NCI-H146 (cell line): ENCODE measurements at places on chromosomes 11 and 22.

GRCh38 chr11:96001037-96001436 is 77.1 kb upstream of the MTMR2 start:
- no peak for DNase-seq

DNA sequence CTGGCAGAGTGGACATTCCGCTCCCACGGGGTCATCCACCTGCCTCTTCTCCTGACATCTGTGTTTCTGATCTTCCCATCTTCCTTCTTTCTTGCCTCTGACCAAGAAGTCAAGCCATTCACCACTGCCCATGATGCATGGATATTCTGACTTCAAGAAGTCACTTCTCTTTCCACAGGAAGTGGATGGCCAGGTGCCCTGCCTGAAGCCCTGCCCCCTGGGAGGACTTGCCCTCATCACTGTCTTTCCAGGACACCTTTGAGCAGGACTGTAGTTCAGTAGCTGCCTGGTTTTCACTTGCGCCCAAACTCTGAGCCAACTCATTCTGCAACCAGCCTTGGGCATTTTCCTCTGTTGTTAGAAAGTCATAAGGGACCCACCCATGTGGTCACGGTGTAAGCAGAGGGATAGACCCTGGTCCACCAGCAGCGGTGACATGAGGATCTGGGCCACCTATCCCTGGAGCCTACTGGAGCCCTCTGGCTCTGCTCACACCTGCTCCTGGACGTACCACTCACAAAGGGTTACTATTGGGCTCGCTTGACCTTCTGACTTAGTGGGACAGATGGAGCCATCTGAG is 6.9 kb downstream of the CYTH4 start:
- no peak for DNase-seq

GRCh38 chr11:106379265-106379664 is 301.8 kb downstream of the AASDHPPT start:
- no peak for DNase-seq

DNA sequence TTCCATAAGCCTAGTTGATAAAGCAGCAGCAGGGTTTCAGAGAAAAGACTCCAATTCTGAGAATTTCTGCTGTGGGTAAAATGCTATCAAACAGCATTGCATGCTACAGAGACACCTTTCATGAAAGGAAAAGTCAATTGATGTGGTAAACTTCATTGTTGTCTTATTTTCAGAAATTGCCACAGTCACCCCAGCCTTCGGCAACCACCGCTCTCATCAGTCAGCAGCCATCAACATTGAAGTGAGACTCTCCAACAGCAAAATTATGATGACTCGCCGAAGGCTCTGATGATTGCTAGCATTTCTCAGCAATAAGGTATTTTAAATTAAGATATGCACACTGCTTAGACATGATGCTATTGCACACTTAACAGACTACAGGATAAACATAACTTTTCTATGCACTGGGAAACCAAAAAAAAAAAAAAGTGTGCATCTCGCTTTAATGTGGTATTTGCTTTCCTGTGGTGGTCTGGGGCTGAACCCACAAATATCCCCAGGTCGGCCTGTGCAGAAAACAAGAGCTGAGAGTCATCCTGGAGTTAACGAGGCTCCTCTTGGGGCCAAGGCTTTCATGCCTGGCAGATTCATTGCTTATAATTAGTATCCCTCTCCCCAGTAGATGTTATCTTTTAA is 192.1 kb downstream of the CTTN start:
- DNase-seq: no peak

GRCh38 chr11:35183326-35183925 is 44.5 kb downstream of the CD44 start:
- DNase-seq: no peak

- peak; percentile 94 for DNase-seq
Observed at GRCh38 chr11:134068829-134069425, at the start of gene JAM3. Gene JAM3, plus strand, starts transcription at chr11:134069072. Its CDS starts 12 bp downstream, at chr11:134069084.

DNA sequence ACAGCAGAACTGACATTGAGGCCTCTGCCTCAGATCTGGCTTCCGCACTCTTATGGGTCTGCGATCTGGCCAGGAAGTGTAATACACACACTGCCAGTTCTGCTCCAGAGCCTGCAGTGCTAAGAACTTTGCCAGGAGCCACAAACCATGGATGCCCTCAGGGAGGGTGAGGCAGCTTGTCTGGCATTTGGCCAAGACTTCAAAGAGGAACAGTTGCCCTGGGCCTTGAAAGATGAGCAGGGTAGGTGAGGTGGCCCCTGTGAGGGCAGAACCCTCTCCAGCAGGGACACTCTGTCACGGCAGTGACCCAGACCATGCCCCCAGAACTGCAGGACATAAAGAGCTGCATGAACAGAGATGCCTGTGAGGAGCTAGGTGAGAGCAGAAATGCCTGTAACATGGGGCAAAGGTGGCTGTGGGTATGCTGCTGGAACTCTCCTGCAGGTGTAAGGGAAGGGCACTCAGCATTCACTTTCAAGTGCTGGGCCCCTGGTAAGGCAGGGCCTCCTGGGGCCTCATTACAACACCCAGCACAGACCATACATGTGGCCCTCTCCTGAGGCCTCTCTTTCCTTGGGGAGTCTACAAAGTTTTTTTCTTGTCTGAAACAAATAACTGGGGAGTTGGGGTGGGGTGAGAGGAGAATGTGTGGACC is 47.3 kb downstream of the NEU3 start:
- DNase-seq: peak; percentile 12

DNA sequence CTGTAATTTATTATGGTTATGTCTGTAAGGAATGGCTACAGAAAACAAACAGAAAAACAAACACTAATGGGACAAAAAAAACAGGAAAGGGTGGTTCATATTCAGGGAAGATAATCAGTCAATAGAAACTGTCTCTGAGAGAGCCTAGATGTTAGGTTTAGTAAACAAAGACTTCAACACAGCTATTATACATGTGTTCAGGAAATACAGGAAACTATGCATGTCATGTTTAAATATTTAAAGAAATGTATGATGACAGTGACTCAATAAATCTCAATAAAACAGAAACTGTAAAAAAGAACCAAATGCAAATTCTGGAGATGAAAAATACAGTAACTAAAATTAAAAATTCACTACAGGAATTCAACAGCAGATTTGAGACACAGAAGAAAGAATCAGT is 76.0 kb downstream of the PACS1 start:
- no peak for DNase-seq

DNA sequence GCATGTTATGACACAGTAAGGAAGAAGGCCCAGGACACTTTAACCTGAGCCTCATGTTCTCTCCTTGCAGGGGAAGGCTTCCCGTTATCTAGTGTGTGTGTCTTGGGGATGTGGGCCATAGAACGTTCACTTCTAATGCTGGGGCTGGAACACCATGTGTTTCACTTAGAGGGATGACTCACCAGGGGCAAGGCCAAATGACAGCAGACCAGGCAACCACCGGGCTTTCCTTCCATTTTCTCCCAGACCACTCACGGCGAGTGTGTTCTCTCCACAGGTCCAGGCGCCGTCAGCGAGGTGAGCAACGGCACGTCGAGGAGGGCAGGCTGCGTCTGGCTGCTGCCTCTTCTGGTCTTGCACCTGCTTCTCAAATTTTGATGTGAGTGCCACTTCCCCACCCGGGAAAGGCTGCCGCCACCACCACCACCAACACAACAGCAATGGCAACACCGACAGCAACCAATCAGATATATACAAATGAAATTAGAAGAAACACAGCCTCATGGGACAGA is 964.4 kb downstream of the NTM start:
- DNase-seq: no peak

GRCh38 chr11:128619540-128620308 is 32.4 kb upstream of the ETS1 start:
- DNase-seq: no peak

- DNase-seq: no peak
Observed at GRCh38 chr11:97893612-97894011, 1127.1 kb upstream of the CNTN5 start.

- DNase-seq: no peak
Observed at GRCh38 chr11:15215005-15215404, 100.3 kb downstream of the INSC start.

GRCh38 chr11:113267493-113267892 is 46.9 kb upstream of the TTC12 start:
- no peak for DNase-seq

DNA sequence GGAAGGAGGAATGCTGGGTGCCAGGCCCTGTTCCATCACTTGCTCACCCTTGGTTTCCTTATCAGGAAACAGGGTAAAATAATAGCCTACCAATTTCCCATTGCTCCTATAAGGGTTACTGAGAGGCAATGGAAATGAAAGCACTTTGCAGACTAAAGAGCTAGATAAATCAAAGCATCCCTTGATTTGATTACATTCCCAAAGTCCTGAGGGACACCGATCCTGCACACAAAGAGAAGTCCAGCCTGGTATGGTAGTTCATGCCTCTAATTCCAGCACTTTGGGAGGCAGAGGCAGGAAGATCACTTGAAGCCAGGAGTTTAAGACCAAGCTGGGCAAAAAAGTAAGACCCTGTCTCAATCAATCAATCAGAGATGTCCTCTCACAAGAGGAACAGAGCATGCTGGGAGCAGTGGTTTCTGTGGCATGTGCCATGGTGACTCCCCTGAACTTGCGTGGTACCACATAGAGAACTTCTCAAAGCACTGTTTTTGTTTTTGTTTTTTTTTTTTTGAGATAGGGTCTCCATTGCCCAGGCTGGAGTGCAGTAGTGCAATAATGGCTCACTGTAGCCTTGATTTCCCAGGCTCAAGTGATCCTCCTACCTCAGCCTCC is 10.7 kb downstream of the TBC1D10A start:
- DNase-seq: no peak

GRCh38 chr11:100830978-100831732 is 144.1 kb downstream of the ARHGAP42 start:
- DNase-seq: no peak
